Frontal cortex (tissue), 4 donors: ENCODE measurements at places on chromosomes 1 and 21. TPM values are rescaled to one million over a fixed set of nuclear protein-coding genes. Genes with fewer than 3 reads are reported as not detected.

The BTBD19 gene
- under 0.01 TPM for total RNA-seq

The PDE9A gene
- 13.0 TPM for total RNA-seq

The LRRC41 gene
- 51.0 TPM for total RNA-seq

The SEC16B gene
- not detected for total RNA-seq

The S100A9 gene
- 28.9 TPM for total RNA-seq

The FCGR3A gene
- total RNA-seq, result 2.9 TPM

The CHRNB2 gene
- total RNA-seq, result 17.9 TPM

The FMN2 gene
- 60.7 TPM for total RNA-seq

The CYP4A11 gene
- total RNA-seq, result not detected

The KRTAP22-2 gene
- total RNA-seq, result not detected

The EFNA1 gene
- 4.1 TPM for total RNA-seq
